ENCODE measurements at places on chromosomes 13 and 19. TPM values are rescaled to one million over a fixed set of nuclear protein-coding genes. Genes with fewer than 3 reads are reported as not detected.

Gene GIPC3
- total RNA-seq = 1.3 TPM

DNA sequence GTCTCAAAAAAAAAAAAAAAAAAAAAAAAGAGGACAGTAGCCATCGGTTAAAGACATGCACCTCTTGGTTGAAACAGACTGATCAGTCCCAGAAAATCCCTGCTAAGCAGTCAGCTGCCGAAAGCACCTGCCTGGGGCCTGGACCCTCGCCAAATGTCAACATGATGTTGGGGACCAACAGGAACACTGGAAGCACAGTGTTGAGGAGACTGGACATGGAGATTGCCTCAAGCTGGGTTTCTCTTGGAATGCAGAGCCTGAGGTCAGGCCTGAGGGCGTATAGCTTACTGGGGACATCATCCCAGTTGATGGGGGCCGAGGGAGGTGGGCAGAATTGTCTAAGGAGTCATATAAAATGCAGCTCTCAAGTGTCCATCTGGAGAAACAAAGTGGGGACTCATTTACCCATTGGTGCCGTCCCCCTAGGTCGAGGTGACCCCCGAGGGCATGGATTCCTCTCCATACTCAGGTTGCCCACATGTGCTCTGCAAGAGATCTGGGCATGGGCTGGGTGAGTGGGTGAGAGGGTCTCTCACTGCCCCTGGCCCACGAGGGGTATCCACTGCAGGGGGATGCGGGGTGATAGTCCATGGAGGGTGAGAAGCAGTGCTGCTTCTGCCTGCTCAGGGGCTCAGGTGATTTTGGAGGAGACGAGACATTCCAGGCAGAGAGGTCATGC lies 164.5 kb downstream of the URI1 start:
- no peak for DNase-seq

GRCh38 chr19:48933382-48933932 lies at the start of gene DHDH:
Gene DHDH (plus strand): TSS chr19:48933699. CDS start chr19:48933722, 23 bp downstream.
- DNase-seq = peak; percentile 91

DNA sequence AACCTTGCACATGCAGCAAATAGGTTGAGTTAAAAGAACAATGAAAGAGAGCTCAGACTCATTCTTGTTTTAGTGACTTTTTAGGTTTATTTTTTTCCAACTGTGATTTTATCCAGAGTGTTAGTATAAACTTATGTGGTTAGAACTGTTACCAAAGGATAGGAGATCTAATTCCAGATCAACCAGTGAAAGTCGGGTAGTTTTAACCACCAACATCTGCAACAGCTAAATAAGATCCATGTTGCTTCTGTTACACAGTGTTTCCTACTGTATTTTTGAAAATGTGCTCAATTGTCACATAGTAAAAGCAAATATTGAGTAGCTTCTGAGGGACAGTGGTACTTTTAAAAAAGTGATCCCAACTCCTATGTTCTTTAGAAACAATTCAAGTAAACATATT lies 53.9 kb upstream of the ARGLU1 start:
- no peak for DNase-seq
